ENCODE measurements at places on chromosomes 1 and 21.

GRCh38 chr1:85091671-85092280, 43.5 kb upstream of the MCOLN3 start:
- DNase-seq, result no peak

- DNase-seq, result no peak
Measured at GRCh38 chr1:27539901-27540861, 50.2 kb upstream of the WASF2 start.

DNA sequence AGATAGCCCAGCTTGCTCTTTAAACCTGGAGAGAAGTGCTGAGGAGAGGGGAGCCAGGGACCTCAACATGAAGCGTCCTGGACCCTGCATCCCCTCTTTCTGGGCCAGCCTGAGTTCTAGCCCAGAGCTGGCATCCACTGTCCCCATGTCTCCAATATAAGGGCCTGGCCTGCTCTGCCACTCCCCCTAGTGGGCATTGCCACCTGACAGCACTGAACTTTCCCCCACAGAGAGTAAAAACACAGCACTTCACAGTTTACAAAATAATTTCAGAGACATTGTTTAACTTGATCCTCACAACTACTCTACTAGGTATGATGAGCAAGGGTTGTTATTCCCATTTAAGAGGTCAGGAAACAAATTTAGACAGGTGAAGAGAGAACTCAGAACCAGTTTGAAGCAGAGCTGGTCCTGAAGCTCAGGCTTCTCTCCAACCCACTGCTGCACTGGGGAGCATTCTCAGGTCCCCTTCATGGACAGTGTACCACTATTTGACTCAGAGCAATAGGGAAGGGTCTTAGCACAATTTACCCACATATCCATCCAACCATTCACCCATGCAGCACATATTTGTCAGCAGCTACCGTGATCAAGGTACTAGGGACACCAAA, 151.2 kb downstream of the DMRTA2 start:
- no peak for DNase-seq

- no peak for DNase-seq
Measured at GRCh38 chr1:95133687-95134086, 16.5 kb downstream of the TLCD4 start.

DNA sequence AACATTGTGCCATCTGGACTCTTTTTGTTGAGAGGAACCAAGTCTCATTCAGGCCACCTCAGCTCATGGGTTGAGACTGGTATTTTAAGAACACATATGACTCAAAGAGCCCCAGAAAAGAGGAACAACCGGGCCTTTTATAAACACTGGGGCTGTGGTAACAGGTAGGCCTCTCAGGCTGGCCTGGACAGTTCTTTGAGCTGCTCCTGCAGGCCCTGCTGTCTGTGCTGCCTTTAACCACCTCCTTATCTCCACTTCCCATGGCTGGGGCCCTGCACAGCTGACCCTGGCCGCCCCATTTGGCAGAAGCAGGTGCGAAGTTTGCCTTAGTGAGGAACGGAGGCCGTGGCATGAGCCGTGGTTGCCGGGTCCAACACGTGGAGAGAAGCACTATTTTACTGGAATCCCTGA, 163.3 kb downstream of the RHOU start:
- DNase-seq, result no peak

DNA sequence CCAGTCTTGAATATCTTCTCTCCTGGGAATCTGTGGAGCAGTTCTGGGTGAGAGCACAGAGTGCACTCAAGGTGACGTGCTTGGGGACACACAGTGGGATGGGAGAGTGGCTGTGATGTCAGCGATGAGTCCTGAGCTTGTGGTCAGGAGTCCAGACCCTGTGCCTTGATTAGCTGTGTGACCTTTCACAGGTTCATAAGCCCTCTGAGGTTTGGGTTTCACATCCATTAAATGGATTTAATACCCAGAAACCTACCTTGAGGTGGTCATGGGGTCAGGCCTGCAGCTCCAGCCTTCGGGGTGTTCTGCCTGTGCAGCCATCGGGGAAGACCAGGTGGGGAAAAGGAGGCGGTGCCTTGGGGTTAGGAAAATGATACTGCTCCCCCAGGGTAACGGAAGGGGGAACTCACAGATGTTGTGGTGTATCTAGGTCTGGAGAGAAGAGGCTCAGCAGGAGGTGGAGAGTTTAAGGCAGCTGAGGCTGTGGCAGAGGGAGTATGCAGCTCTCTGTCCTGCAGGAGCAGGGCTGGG, 38.5 kb upstream of the ETV3 start:
- no peak for DNase-seq

DNA sequence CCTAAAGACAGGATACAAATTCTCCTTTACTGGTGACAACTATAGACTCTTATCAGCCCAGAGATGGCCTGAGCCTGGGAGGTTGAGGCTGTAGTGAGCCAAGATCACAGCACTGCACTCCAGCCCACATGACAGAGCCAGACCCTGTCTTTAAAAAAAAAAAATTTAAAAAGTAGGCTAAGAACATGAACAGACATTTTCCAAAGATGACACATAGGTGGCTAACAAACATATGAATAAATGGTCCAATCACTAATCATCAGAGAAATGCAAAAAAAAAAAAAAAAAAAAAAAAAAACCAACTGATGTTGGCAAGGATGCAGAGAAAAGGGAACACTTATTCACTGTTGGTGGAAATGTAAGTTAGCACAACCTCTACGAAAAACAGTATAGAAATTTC, 65.0 kb downstream of the TOR3A start:
- no peak for DNase-seq
